IMR-90 (cell line): ENCODE measurements at places on chromosomes 1 and 21. TPM values are rescaled to one million over a fixed set of nuclear protein-coding genes. Genes with fewer than 3 reads are reported as not detected.

Gene BECN2
- not detected in 2 replicates for total RNA-seq

Gene IGSF9
- not detected in 2 replicates for total RNA-seq

Gene COL11A1
- 5.2 and 10.0 TPM in 2 replicates for total RNA-seq

Gene SDC3
- total RNA-seq: 13.1 and 14.2 TPM in 2 replicates

Gene CYP4B1
- total RNA-seq: not detected in 2 replicates

Gene RAB7B
- 9.1 and 10.6 TPM in 2 replicates for total RNA-seq

Gene PTGS2
- 4.8 and 6.9 TPM in 2 replicates for total RNA-seq

Gene HEYL
- total RNA-seq: not detected in 2 replicates

Gene MKNK1
- 14.3 and 16.4 TPM in 2 replicates for total RNA-seq

Gene RGS13
- total RNA-seq: not detected in 2 replicates

Gene LCE1D
- not detected in 2 replicates for total RNA-seq

Gene KRTAP19-1
- not detected in 2 replicates for total RNA-seq

Gene KCNE2
- total RNA-seq: not detected in 2 replicates

Gene FAM163A
- total RNA-seq: not detected in 2 replicates

Gene S100A16
- 201 and 226 TPM in 2 replicates for total RNA-seq

Gene KISS1
- 7.2 and 11.7 TPM in 2 replicates for total RNA-seq

Gene OR2L8
- not detected in 2 replicates for total RNA-seq

Gene SAMD13
- 0.36 and 0.56 TPM in 2 replicates for total RNA-seq

Gene SCAF4
- 2.7 and 5.0 TPM in 2 replicates for total RNA-seq

Gene KCNJ9
- not detected in 2 replicates for total RNA-seq

Gene ALX3
- not detected in 2 replicates for total RNA-seq

Gene AGBL4
- total RNA-seq: not detected in 2 replicates

Gene CRB1
- total RNA-seq: under 0.01 TPM in 1 of 2 replicates, not detected in the other

Gene TFF2
- total RNA-seq: not detected in 2 replicates

Gene CERS2
- total RNA-seq: 99.2 and 118 TPM in 2 replicates

Gene GJA4
- not detected in 2 replicates for total RNA-seq

Gene RBM34
- 28.7 and 61.7 TPM in 2 replicates for total RNA-seq

Gene OR2L2
- total RNA-seq: not detected in 2 replicates
